CD4-positive, alpha-beta T cell (primary cell): ENCODE measurements at places on chromosomes 2 and 18.

DNA sequence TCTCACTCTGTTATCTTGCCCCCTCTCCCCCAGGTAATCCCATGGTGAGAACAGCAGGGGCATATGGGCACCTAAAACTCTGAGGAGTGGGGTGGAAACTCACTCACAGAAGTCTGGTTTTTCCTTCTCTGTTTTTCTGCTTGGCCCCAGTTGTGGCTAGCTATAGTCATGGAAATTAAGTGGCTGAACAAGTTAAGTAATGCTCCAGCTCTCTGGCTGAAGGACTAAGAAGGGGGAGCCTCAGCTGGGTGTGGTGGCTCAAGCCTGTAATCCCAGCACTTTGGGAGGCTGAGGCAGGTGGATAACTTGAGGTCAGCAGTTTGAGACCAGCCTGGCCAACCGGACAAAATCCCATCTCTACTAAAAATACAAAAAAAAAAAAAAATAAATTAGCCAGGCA lies 261.0 kb downstream of the TPGS2 start:
- DNase-seq = no peak

DNA sequence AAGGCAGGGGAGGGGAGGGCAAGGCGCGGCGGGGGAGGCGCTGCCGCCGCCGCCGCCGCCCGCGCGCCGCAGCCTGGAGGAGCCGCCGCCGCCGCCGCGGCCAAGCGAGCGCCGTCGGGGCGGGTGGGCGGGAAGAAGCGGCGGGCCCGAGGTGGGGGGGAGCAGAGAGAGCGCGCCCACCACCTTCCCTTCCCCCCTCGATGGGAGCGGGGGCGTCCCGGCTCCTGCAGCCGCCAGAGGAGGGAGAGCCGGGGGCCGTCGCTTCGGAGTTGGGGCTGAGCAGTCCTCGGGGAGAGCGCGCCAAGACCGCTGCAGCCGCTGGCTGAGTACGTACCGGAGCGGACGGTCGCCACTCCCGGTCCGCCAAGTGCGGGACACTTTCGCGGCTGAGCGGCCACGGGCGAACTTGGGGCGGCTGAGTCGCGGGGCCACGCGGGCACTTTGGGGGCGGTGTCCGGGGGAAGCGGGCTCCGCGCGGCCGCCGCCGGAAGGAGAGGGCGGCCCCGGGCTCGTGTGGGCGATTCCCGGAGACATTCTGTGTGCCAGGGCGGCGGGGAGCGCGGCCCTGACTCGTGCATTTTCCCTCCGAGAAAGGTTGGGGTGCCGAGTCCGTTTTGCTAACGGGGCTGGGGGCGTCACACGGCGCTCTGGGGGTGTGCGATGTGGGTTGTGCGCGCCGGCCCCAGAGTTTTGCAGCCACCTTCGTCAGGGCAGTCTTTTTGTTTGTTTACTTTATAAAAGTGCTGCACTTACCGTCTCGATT lies at the start of gene NAB1:
TSS of gene NAB1 (plus strand) at position 49 of the 763 bp plus-strand sequence. CDS start 10,094 bp downstream, outside the sequence.
- DNase-seq = peak; percentile 61

DNA sequence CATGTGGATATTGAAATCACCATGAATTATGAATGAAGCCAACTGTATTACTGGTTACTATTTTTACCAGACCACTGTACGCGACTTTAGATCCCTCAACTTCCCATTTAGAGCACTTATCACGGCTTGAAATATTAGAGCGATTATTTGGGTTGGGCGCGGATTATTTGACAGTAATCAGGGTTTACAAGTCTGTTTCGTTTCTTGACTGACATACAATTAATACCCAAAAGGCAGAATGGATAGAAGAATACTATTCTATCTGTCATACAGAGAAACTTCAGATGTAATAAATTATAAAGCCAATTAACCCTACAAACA lies 496 bp upstream of the NAPG start:
- no peak for DNase-seq

- no peak for DNase-seq
These were observed 16.8 kb downstream of the ASXL3 start for GRCh38 chr18:33594799-33595198.
